Posterior cingulate gyrus (tissue), 11 donors: ENCODE measurements at places on chromosomes 4 and X.

DNA sequence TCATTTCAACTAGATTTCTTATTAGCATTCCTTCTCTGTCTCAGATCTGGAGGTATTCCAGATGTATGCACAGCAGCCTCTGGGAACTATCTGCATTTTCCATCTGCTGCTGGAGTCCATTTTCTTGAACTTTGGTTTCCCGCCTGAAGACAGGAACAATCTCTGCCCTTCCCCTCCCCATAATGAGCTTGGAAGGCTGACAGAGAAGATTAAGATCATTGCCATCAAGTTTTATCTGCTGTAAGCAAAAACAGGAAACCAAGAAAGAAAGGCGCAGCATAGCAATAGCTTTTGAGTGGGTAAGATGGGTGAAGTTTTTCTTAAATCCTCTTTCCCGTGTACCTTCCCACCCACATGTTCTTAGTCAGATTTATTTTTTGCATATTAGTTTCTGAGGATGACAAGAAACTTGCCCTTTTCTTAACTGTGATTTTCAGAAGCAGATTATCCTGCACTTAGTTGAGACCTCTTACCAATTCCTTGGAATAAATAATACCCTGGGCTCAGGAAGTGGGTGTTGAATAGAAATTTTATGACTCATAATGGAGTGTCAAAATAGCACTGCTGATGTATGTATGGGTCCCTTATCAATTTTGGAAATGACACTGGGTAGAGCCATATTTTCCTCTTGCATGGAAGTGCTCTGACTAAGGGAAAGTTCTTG, 78.3 kb downstream of the CT47B1 start:
- DNase-seq: no peak

DNA sequence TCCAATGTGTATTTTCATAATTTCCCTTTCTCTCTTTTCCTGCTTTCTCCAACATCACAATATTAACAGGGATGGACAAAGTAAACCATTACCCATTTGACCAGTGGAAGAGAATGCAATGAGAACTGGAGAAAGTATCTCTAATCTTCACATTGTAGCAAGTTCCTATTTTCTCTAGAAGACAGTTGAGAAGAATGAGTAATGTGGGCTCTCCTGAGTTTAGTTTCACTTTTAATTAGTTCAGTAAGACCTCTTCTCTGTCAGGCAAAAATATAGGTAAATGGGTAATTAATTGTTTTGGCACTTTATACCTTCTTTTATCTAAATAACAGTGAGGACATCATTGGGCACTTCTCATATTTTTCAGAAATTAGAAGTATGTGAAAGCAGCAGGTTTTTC, 602.0 kb downstream of the GLUD2 start:
- DNase-seq: no peak

- no peak for DNase-seq
Measured at GRCh38 chrX:44228621-44229020, 114.9 kb downstream of the EFHC2 start.

DNA sequence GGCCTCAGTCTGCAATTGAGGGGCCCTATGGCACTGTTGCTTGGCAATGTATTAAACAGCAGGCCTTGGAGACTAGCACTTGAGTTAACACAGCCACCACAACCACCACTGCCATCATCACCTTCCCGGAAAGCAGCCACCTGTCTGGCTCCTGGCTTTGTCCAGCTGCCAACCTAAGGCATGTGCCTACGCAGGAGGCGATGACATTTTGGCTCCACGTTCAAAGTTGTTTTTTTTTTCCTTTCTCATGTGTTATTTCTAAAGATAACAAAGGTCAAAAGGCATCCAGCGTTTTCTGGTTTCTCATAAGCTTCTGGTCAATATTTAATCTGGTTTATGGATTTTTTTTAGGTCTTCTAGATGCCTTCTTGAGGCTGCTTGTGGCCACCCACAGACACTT, 7.5 kb downstream of the CLDN2 start:
- DNase-seq: no peak

GRCh38 chrX:3415011-3415410, 68.6 kb upstream of the MXRA5 start:
- no peak for DNase-seq

- DNase-seq: no peak
Measured at GRCh38 chrX:55342533-55343501, 78.1 kb upstream of the PAGE3 start.

- peak; percentile 72 for DNase-seq
Measured at GRCh38 chrX:40105835-40106675, 8.3 kb upstream of the BCOR start.

DNA sequence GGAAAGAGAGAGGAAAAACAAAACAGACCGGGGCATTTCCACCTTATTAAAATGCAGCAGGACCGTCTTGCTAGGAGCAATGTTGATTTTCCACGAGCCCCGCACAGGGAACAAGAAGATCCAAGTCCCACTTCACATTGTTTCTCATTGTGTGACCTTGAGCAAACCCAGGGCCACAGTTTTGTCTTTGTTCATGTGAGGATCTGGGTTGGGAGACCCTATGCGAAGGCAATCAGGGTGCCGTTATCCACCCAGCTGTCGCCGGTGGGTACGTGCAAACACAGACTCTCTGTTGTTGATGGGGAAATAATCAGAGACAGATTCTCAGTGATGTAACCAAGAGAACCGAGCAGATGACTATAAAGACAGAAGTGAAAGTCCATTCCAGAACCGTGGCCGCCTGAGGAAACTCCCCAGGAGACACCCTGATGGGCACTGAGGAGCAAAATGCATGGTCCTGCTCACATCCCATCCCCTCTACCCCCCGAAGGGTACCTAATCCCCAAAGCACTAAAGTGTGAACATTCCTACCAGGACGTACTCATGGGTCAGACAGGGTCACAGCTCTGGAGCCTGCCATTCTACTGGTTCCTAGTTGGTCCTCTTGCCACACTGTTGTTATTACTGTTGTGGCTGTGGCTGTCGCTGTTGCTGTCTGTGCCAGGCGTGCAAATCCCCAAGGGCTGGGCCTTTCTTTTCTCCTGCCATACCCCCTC, 102.7 kb upstream of the RBPJ start:
- DNase-seq: peak; percentile 55

GRCh38 chr4:25970226-25970675, 56.2 kb downstream of the SMIM20 start:
- DNase-seq: peak; percentile 21

DNA sequence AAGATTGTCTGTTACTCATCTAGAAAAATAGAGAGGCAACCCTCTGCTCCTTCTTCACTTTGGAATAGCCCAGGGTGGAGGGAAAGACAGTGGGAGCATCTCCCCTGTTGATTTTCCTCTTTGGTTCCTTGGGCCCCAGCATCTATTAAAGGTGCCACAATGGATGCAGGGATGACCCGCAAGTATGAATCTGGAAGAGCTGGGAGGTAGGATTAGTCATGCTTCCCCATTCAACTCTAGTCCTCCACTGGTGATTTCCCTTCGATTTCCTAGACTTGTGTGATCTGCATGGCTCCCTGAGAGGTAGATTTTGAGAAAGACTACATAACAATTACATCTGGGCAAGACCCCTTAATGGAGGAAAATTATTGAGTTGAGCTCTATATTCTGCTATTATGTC, 127.8 kb downstream of the MAGEE1 start:
- DNase-seq: no peak

DNA sequence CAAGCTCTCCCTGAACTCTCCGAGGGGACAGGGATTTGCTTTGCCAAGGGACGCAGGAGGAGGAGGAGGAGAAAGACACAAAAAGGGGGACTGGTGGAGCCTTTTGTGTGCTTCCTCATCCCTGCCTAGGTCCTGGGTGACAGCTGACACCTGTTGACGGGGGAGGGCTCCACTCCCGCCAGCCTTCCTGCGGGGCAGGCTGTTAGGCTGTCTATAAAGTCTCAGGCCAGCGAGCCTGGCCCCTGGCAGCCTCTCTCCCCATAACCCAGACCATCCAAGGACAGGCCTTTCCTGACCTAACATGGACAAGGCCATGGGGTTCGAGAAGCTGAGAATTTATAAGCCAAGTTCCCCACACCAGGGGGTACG, 832 bp upstream of the EVC2 start:
- DNase-seq: no peak

GRCh38 chr4:156946516-156947424, 24.8 kb downstream of the PDGFC start:
- DNase-seq: no peak

GRCh38 chrX:108361316-108361715, 76.9 kb downstream of the COL4A6 start:
- DNase-seq: no peak

- DNase-seq: no peak
Measured at GRCh38 chr4:147799986-147800555, 68.2 kb downstream of the ARHGAP10 start.

DNA sequence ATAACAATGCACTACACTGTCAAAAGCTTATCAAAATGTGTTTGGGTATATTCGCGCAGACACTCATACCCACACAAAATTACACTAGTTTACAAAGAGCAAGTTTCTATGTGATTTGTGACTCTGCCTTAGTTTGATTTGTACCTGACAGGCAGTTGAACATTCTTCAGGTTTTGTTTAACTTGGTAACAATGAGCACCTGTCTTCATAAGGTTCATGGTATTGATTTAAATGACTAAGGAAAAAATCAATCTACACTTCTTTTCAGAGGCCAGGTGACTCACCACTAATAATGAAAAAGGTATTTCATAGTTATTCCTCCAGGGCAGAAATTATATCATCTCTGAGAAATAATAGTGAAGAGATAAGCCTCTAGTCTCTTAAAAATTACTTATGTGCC, 1114.6 kb upstream of the AGA start:
- no peak for DNase-seq

- DNase-seq: no peak
Measured at GRCh38 chrX:40402831-40403533, 177.8 kb upstream of the ATP6AP2 start.

GRCh38 chr4:145957302-145957701, 18.7 kb upstream of the ZNF827 start:
- DNase-seq: no peak

GRCh38 chrX:2934715-2935710, 5.9 kb upstream of the ARSD start:
- no peak for DNase-seq

GRCh38 chr4:174580597-174580996, 58.3 kb upstream of the HPGD start:
- DNase-seq: no peak

GRCh38 chr4:77595364-77595973, 10.2 kb upstream of the CXCL13 start:
- no peak for DNase-seq

DNA sequence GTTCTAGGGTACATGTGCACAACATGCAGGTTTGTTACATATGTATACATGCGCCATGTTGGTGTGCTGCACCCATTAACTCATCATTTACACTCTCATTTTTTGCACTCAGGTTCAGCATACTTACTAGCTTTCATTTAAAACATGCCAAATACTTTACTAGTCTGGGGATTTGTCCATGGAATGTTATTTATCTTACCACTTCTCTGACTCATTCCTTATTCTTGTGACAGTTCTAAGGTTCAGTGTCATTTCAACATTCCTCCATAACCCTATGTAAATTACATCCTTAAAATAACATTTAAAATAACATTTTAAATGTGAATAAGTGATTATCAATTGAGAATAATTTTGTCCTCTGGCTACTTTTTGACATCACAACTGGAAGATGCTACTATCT, 19.5 kb upstream of the SYTL5 start:
- no peak for DNase-seq

- DNase-seq: no peak
Measured at GRCh38 chr4:37882665-37883296, 8.1 kb upstream of the TBC1D1 start.

- DNase-seq: no peak
Measured at GRCh38 chr4:67871867-67872266, 11.9 kb downstream of the TMPRSS11D start.

DNA sequence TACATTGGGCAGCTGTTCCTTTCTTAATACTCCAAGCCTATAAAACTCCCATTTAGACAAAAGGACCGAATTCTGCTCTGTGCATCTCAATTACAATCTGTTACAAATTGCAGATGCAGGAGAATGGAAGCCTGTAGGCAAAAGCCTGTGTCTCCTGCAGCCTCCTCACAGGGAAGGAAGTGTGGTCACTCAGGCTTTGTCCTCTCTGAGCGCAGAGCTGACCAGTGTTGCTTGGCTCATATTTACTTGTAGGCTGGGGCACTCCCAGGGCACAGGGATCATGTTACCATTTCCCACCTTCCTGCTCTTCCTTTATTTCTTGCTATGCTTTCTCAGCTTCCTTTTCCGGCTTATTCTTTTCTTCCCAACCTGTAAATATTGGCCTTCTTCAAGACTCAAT, 15.7 kb downstream of the SUPT20HL2 start:
- no peak for DNase-seq

DNA sequence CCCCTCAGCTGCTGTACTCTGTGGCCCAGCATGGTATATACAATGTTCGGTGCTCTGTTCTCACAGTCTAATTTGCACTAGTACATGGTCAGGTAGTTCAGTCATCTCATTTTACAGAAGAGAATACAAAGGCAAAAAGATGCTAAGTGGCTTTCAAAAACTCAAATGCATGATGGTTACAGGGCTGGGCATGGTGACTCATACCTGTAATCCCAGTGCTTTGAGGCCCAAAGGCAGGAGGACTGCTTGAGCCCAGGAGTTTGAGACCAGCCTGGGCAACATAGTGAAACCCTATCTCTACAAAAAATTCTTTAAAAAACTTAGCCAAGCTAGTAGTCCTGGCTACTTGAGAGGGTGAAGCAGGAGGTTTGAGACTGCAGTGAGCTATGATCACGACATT, 210.5 kb upstream of the KIT start:
- no peak for DNase-seq

- DNase-seq: no peak
Measured at GRCh38 chr4:163591614-163592020, 97.1 kb downstream of the TMA16 start.

- no peak for DNase-seq
Measured at GRCh38 chr4:23384741-23385140, 505.1 kb downstream of the PPARGC1A start.

- DNase-seq: no peak
Measured at GRCh38 chr4:89373394-89373793, 65.8 kb upstream of the GPRIN3 start.

GRCh38 chrX:120244735-120245498, 5.7 kb upstream of the ZBTB33 start:
- peak; percentile 44 for DNase-seq

- peak; percentile 70 for DNase-seq
Measured at GRCh38 chr4:25233737-25234389, at the start of gene PI4K2B. Gene PI4K2B (plus strand): TSS chr4:25234033. CDS start chr4:25234164, 131 bp downstream.

DNA sequence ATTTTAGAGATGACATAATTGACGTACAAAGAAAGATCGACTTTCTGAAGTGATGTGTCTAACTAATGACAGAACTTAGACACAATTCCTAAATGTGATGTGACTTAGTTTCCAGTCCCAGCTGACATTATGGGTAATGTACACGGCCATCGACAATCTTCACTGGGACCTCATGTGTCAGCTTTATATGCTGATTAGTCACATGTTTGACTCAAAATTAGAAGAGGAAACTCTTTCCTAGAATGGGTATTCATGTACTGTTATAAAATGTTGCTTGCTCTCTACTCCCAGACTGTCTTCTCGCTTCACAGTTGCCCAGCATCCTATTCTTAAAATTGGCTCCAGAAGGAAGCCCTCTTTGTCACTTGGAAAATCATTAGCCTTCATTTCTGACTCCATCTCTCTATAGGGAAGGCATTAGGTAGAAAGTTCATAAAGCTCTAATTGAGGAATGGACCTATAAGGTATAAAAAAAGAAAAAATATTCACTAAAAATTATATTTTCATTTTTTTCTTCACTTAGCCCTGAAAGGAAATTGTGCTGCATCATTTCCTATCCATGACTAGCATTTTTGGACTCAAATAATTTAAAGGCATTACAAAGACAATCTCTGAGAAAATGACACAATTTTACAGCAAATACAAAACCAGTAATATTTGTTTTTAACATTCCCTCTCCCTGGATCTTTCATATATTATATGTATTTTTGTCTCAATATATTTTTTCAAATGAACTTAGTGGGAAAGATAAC, 554.6 kb downstream of the INPP4B start:
- DNase-seq: no peak
